ENCODE measurements at places on chromosomes 6 and 20.

- H3K27ac ChIP-seq, result no peak overlapping the region
- H3K4me3 ChIP-seq, result no peak overlapping the region
- DNase-seq, result no peak
- H3K4me1 ChIP-seq, result no peaks in the 10 kb centered on the region
Measured at GRCh38 chr6:41093729-41094128, 21.0 kb downstream of the NFYA start.

DNA sequence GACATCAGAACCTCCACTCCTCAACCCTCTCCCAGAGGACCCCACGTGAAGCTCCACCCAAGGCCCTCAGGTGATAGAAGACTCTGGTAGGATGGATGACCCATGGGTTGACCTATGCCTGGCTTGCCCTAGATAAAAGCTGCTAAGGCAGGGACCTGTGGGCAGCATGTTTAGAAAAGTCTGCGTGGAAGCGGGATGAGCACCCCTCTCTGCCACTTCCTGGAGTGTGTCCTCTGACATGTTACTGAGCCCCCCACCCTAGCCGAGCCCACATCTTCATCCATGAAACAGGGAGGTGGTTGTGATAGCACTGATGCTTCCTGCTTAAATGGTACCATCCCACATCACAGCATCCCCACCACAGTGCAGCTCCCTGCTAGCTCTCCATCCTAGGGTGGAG is 21.8 kb downstream of the MOCS1 start:
- H3K36me3 ChIP-seq, result peaks cover 60% of the 10 kb centered on the region
- H3K27me3 ChIP-seq, result no peaks in the 10 kb centered on the region
- no peak overlapping the region for H3K27ac ChIP-seq
- H3K4me1 ChIP-seq, result no peaks in the 10 kb centered on the region
- no peak for DNase-seq

DNA sequence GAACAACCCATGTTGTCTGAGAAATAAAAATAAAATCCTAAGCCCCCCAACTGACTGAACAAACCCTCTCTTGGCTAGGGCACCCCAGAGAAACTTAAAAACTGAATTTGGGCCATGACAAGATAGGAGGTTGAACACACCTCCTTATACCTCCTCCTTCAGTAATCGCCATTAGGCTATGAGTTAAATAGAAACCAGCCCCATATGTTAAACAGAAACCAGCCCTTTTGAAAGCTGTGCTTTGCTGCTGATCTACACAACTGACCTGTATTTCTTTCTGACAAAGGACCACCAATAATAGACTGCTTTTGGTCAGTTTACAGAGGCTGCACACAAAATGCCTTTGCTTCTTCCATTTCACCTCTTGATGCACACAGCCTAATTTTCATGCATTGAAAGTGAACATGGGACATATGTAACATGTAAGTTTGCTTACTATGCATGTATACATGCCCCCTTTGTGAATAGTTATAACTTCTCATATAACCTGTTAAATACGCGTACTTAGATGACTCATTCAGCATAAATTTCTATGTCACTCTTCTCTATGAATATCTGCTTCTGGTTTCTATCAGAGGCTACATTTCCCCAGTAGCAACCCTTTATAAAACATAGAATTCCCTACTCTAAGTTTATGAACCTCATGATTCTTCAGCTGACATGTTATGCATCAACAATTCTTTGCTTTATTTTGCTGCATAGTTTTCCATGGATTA is 462.9 kb downstream of the COL12A1 start:
- H3K27ac ChIP-seq, result no peak overlapping the region
- DNase-seq, result no peak
- H3K4me3 ChIP-seq, result no peak overlapping the region
- no peaks in the 10 kb centered on the region for H3K36me3 ChIP-seq

DNA sequence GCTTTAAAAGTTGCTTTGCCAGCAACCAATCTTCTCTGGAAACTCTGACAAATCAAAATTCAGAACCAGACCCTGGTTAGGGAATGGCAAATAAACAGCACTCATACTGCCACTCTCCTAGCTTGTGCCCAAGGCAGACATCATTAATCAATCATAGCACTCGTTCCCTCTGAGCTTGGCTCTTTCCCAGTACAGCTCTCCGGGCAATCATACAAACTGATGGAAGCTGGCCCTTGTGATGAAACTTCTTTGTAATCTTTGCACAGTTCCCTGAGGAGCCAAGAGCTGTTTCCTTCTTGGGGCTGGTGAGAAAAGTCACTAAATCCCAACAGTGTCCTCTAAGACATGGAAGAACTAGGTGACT is 34.7 kb downstream of the KIAA1755 start:
- H3K4me1 ChIP-seq, result no peaks in the 10 kb centered on the region
- H3K36me3 ChIP-seq, result peaks cover 27% of the 10 kb centered on the region
- no peak for DNase-seq
- no peaks in the 10 kb centered on the region for H3K27me3 ChIP-seq
- H3K27ac ChIP-seq, result no peak overlapping the region

- H3K36me3 ChIP-seq, result no peaks in the 10 kb centered on the region
- H3K27me3 ChIP-seq, result no peaks in the 10 kb centered on the region
- H3K27ac ChIP-seq, result no peak overlapping the region
Measured at GRCh38 chr6:117233145-117233544, 32.2 kb upstream of the VGLL2 start.

DNA sequence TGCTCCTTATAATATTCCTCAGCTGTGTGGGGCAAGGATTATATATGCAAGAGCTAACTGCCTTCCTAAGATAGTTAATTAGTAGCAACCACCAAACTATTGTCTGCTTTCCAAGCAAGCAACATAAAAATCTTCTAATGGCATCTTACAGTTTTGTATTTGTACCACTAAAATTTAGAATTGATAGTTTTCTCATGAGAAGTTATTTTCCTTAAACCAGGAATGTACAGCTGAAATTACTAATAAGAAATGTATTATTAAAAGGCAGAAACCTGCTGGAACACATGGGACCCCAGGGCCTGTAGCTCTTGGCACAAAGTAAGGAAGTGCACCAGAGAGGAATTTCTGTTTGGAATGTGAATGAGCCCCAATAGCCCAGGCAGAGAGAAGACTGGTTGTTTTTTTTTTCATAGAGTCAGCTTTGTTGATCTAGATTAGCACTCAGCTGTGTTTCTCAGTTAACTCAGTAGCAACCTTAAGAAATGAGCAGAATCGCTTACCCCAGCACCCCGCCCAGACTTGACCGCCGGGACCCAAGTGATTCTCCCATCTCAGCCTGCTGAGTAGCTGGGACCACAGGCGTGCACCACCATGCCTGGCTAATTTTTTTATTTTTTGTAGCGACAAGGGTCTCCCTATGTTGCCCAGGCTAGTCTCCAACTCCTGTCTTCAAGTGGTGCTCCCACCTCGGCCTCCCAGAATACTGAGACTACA is 2.6 kb downstream of the MGME1 start:
- no peaks in the 10 kb centered on the region for H3K27me3 ChIP-seq
- peak overlapping the region; percentile 96 for H3K27ac ChIP-seq
- peaks cover 57% of the 10 kb centered on the region for H3K4me1 ChIP-seq
- no peaks in the 10 kb centered on the region for H3K36me3 ChIP-seq
- peak overlapping the region; percentile 97 for H3K4me3 ChIP-seq
- DNase-seq, result no peak

GRCh38 chr6:72683797-72684196 is 61.9 kb downstream of the KCNQ5 start:
- no peaks in the 10 kb centered on the region for H3K27me3 ChIP-seq
- DNase-seq, result no peak
- H3K36me3 ChIP-seq, result no peaks in the 10 kb centered on the region
- H3K4me3 ChIP-seq, result no peak overlapping the region
- H3K4me1 ChIP-seq, result no peaks in the 10 kb centered on the region

DNA sequence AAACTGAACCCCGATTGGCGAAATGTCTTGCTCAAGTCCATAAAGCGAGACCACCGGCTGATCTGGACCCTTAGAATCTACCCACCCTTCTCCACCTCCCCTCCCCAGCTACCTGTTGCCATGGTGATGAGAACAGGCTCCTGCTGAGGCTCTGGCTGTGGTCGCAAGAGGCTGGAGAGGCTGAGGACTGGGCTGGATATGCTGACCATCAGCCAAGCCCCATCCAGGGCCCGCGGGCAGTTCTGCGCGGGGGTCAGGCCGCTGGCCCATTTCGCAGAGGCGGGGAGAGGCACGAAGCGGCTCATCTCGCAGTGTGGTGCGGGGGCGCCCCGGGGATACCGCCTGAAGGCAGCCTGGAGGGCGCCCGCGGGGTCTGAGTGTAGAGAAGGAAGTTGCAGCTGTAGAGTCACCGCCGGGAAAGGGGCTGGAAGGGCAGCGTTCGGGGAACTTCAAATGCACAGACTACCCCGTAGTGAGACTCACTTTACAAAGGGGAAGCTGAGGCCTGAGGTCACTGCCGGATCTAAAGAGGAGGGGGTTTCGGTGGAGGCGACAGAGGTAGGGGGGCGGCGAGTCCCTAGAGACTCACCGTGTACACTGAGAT is 671 bp downstream of the TAPBP start:
- H3K4me3 ChIP-seq, result peak overlapping the region; percentile 71
- H3K27ac ChIP-seq, result peak overlapping the region; percentile 96
- no peaks in the 10 kb centered on the region for H3K27me3 ChIP-seq
- H3K36me3 ChIP-seq, result no peaks in the 10 kb centered on the region
- peaks cover 44% of the 10 kb centered on the region for H3K4me1 ChIP-seq

DNA sequence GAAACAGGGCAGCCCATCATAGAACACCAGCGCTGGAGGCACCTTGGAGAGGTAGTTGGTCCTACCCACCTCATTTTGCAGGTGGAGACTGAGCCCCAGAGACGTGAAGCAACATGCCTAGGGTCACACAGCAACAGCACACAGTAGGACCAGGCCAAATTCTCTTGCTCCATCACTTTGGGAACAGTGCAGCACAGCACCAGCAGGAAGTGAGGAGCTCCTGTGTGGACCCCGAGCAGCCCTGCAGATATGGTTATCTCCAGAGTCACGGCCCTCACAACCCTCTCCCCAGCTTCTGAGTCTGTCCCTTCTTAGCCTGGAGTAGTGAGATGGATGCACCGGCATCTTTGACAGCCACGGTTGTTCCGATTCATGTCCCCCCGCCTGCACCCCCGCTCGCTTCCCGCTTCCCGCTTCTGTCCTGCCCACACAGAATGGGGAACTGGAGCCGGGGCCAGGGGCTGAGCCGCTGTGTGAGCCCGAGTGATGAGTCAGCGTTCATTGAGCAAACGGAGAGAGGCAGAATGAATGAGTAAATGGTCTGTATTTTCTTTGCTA is 72.6 kb upstream of the DUSP22 start:
- no peak overlapping the region for H3K4me3 ChIP-seq
- peak; percentile 31 for DNase-seq
- no peaks in the 10 kb centered on the region for H3K27me3 ChIP-seq
- H3K4me1 ChIP-seq, result no peaks in the 10 kb centered on the region

DNA sequence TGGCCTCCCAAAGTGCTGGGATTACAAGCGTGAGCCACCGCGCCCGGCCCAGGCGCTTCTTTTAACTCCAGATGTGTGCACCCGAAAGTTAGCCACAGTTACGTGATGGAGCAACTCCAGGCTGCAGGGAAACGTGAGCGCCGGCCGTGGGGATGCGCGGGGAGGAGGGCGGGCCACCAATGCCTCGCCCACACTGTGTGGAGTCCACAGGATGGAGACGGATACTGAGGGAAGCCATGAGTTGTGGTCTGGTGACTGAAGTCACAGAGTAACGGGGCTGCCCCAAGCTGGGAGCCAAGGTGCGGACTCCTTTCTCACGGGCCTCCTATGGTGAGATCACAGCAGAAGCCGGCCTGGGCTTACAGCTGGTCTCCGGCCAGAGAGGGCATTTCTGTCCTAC is 23.2 kb downstream of the YTHDF1 start:
- H3K4me3 ChIP-seq, result no peak overlapping the region
- no peak for DNase-seq
- H3K36me3 ChIP-seq, result peaks cover 11% of the 10 kb centered on the region
- H3K27ac ChIP-seq, result no peak overlapping the region
- H3K4me1 ChIP-seq, result no peaks in the 10 kb centered on the region
- no peaks in the 10 kb centered on the region for H3K27me3 ChIP-seq

- H3K4me1 ChIP-seq, result peaks cover 20% of the 10 kb centered on the region
- DNase-seq, result no peak
- H3K36me3 ChIP-seq, result no peaks in the 10 kb centered on the region
- H3K27ac ChIP-seq, result no peak overlapping the region
- no peak overlapping the region for H3K4me3 ChIP-seq
- H3K27me3 ChIP-seq, result no peaks in the 10 kb centered on the region
Measured at GRCh38 chr6:15255481-15255880, 9.6 kb downstream of the JARID2 start.

DNA sequence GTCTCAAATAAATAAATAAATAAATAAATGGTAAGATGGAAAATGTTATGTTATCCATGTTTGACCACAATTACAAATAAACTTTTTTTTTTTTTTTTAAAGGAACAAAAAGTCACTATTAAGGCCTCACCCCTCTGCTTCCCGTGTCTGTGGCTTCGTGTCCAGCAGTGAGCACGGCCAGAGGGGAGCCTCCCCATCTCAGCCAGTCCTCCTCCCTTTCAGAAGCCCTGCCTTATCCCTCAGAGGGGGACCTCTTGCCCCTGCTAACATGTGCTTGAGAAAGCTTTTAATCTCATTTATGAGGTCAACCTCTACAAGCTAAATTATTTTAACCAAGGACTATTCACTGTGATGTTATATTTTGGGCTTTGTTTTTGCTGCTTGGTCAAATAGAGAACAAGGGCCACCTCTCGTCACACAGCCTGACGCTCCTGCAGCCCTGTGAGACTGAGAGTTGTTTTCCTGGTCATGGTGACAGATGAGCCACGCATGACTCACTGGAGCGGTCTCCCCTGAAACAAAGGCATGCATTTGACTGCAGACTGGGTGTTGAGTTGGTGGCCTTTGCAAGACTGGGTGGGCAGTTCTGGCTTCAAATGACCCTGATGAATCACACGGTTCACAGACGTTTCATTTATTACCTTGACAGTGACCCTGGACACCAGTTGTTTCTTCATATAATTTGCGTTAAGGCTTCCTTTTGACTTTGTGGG is 131.8 kb downstream of the TIAM2 start:
- H3K36me3 ChIP-seq, result no peaks in the 10 kb centered on the region
- no peak overlapping the region for H3K27ac ChIP-seq

GRCh38 chr6:106739387-106739786 is 110.0 kb downstream of the QRSL1 start:
- peaks cover 4% of the 10 kb centered on the region for H3K4me1 ChIP-seq
- peak; percentile 53 for DNase-seq
- H3K27me3 ChIP-seq, result no peaks in the 10 kb centered on the region
- no peak overlapping the region for H3K27ac ChIP-seq
- no peaks in the 10 kb centered on the region for H3K36me3 ChIP-seq
- H3K4me3 ChIP-seq, result no peak overlapping the region

DNA sequence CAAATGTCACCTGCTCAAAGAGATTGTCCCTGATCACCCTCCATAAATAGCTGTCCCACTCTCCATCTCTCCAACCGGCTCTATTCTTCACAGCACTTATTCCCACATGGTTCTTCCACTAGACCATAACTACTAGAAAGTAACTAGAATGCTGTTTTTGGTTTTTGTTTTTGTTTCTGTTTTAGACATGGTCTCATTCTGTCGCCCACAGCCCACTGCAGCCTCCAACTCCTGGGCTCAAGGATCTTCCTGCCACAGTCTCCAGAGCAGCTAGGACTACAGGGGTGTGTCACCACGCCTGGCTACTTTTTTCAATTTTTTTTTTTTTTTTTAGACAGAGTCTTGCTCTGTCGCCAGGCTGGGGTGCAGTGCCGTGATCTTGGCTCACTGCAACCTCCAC is 12.2 kb downstream of the MMP24 start:
- no peaks in the 10 kb centered on the region for H3K27me3 ChIP-seq
- H3K36me3 ChIP-seq, result no peaks in the 10 kb centered on the region
- no peak overlapping the region for H3K4me3 ChIP-seq
- no peaks in the 10 kb centered on the region for H3K4me1 ChIP-seq
- no peak overlapping the region for H3K27ac ChIP-seq
- DNase-seq, result no peak

GRCh38 chr6:18680842-18681241 is 293.7 kb downstream of the RNF144B start:
- H3K27me3 ChIP-seq, result no peaks in the 10 kb centered on the region
- no peaks in the 10 kb centered on the region for H3K4me1 ChIP-seq
- DNase-seq, result no peak
